ENCODE measurements at places on chromosomes 12 and 14. TPM values are rescaled to one million over a fixed set of nuclear protein-coding genes. Genes with fewer than 3 reads are reported as not detected.

RPL10L gene
- total RNA-seq: not detected

DNA sequence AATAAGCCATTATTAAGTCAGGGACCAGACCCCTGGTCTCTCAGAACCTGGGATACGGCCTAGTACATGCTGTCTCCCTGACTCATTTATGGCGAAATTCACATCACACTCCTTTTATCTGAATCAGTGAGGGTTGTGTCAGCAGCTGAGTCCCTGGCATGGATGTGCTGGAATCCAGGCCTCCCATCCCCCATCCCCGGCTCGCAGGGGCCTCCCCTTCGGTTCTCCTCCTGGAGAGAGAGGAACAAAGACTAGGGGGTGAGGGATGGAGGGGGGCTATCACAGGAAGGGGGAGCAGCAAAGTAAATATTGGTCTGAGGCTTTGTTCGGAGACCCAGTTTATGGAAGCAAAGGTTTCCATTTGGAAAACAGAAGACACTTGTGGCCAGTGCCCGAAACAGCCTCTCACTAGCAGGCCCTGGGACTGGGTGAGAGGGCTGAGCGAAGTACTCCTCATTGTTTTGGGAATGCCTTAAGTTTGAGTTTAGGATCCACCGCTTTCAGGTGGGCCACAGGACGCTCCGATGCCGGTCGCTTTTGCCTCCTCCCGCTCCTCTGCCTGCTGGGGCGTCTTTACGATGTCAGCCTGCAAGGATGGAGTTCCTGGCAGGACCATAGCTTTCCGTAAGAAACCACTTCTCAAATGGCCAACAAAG lies 145.0 kb downstream of the PRKCH start:
- DNase-seq: no peak

- DNase-seq: peak; percentile 16
These were observed 128.3 kb upstream of the FGD4 start for GRCh38 chr12:32270818-32271710.

GPN3 gene
- total RNA-seq: 39.9 TPM

DNA sequence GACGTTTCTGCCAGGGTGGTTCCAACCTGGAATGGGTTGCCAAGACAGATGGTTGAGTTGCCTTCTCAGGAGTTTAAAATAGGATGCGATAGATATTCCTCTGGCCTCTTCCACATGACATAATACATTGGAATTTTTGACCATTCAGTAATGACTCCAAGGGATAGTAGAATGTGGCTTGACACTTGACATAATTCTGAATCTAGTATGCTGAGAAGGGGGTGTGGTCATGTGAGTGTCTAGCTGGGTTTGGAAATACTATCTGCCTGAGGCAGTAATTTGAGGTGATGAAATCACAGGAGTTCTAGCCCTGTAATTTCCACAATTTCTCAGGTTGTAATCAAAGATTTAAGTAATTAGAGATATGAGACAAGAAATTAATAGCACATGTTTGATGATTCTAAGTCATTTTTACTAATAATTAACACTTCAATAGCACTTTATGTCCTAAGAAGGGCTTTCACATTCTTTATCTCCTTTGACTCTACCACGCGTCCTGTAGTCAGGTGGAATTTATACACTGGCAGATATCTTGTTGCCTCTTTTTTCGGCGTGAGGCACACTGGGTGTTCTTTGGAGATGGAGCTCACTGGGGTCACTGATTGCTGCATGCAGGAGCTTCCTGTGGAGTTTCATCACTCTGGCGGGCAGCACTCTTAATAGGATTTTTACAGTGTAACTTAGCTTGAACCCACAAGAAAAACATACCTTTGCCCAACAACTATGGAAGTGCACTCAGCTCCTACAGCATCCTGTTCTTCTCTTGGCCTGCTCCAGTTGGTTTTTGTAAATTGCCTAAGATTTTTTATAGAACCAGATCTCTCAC lies 3.2 kb upstream of the AMIGO2 start:
- DNase-seq: peak; percentile 80

DNA sequence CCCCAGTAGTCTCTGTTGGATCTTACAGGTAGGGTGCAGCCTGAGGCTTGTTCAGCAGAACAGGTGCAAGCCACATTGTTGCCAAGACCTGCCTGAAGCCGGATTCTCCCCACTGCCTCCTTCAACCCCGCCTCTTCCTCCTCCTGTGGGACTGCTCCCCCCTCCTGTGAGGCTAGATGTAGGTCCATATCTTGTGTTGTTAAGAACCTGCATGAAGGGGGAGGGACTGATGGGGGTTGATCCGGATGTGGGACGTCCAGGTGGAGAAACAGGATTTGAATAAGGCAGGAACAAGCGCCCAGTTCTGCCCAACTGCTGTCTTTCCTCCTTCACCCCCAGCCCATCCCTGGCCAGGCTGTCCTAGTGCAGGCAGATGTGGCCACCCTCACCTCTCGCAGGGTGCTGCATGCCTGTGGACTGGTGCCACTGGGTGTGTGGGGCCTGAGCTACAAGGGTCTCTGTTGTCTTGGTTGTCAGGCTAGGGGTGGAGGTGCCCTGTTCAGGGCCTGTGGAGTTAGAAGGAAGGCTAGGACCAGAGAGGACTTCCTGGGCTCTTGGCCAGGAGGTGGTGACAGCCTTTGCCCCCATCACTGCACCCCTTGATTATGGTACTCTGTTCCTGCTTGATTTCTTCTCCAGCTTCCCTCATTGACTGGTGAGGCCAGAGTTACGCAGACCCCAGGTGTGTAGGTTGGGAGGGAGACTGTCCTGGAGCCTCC lies 1.4 kb downstream of the NR4A1 start:
- no peak for DNase-seq

GRCh38 chr14:51873221-51873893 lies 12.9 kb downstream of the GNG2 start:
- no peak for DNase-seq

- no peak for DNase-seq
These were observed 106.4 kb downstream of the GPR135 start for GRCh38 chr14:59358784-59359183.

KCNMB4 gene
- total RNA-seq: 0.32 TPM

TTC9 gene
- 0.05 TPM for total RNA-seq

RASSF8 gene
- total RNA-seq: 60.7 TPM

- DNase-seq: no peak
These were observed 111.6 kb downstream of the RBM19 start for GRCh38 chr12:113854385-113855142.

GRCh38 chr14:81400202-81400678 lies at the start of gene STON2:
STON2 (minus strand) TSS chr14:81400324; CDS start chr14:81398382, 1,942 bp downstream.
- peak; percentile 6 for DNase-seq

GRCh38 chr12:18217966-18218365 lies 43.4 kb upstream of the PIK3C2G start:
- no peak for DNase-seq

GLIPR1L2 gene
- total RNA-seq: not detected

DNA sequence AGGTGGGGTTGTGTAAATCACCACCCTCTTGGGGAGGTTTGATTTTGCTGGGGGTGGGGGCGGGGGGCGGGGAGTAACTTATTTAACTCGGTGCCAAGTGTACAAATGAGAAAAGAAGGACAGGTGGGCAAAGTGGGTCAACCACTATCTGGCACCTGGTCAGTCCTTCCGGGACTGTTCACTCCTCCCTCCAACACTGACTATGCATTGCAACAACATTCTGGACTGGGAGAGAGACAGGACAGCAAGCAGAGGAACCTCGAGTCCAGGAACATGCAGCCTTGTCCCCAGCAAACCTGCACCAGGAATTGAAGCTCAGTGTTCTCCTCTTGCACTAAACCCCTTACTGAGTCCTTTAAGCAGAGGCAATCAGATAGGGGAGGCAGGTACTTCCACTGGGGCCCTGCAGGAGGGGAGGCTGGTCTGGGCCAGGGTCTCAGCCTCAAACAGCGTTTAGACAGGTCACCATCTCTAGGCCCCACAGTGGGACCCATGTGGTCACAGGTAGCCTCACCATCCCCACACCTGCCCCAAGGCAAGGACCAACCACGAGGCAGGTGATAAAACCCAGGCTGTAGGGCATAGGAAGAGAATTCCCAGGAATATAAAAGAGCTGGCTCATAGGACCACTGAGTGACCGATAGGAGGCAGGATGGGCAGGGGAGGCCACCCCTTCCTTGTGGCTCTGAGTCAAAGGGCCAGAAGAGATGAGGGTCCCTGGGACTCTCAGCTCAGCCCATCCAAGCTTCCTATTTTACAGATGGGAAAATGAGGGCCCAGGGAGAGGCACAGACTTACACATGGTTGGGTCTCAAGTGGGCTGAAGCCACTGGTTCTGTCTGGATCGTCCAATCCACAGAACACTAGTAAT lies 9.8 kb downstream of the CCDC85C start:
- no peak for DNase-seq

GRCh38 chr12:120639771-120640721 lies at the start of gene CABP1:
CABP1 (plus strand) TSS chr12:120640626; CDS start chr12:120640686, 60 bp downstream.
- DNase-seq: peak; percentile 37

GRCh38 chr14:100856056-100856950 lies 30.4 kb downstream of the MEG3 start:
- DNase-seq: no peak

DNA sequence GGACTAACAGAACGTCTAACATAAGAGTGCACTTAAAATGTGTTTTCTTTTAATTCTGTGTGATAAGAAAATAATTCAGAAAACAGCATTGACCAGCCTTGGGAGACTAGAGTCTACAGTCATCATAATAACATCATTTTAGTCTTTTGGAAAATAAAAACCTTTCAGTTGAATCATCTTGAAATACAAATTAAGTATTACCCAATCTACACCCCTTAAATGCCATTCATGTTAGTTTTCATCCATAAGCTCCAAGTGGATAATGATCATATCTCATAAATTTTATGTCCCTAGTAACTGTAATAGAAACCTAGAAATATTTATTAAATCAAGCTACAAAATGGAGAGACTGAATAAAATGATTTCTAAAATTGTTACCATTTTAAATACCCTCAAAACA lies 32.4 kb downstream of the EPS8 start:
- DNase-seq: no peak

DNA sequence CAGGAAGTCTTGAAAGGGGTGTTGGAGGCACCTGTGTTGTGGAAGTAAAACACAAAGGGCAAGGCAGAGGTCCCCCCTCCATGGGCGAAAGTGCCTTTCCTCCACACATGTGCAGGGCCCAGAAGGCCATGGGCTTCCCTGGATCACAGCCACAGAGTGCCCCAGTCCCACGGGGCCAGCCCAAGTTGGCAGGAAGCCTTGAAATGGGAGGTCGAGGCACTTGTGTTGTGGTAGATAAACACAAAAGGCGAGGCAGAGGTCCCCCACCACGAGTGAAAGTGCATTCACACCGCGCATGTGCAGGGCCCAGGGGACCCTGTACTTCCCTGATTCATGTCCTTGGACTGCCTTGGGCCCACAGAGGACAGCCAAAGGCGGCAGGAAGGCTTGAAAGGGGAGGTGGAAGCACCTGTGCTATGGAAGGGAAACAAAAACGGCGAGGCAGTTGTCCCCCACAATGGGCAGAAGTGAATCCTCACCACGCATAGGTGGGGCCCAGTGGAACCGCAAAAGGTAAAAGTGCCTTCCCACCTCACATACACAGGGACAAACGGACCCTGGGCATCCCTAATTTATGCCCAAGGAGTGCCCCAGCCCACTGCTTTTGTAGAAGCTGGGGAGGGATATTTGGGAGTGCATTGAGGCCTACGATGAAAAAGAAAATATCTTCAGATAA lies 585.4 kb downstream of the ALG10 start:
- no peak for DNase-seq

- DNase-seq: no peak
These were observed 10.7 kb downstream of the CMKLR1 start for GRCh38 chr12:108328420-108328819.

KLRC2 gene
- not detected for total RNA-seq

DNA sequence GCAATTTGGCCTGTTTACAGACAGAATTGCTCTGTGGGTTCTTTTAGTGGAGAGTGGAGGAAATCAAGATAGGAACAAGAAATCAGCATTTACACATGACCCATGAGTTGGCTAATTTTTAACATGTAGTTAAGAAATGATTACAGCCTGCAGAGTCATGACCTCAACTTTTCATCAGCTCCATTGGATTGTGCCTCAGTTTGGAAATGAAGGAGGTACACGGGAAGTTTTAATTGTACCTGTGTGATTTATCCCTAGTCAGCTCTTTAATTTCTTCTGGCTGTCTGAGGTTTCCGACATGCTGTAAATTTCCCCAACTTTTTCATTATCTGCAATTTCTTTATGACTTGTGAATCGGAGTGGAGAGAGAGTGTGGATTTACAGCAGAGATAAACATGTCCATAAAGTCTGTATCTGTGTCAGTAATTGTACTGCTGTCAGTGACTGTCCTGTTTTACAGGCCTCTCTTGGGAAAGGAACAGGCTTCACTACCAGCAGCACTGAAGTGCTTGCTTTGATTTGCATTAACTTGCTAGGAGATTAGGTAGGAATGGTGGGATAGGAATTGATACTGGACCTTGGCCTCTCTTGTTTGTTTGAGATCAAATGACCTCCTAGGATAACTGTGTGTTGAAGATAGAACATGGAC lies 49.2 kb downstream of the LIN52 start:
- DNase-seq: no peak

ZNF891 gene
- total RNA-seq: 1.3 TPM

ANKRD33 gene
- total RNA-seq: not detected

DMAC2L gene
- total RNA-seq: 13.0 TPM

GRCh38 chr14:96166461-96167223 lies 38.0 kb upstream of the BDKRB2 start:
- DNase-seq: no peak

- no peak for DNase-seq
These were observed 55.9 kb upstream of the FICD start for GRCh38 chr12:108459149-108459548.

DNA sequence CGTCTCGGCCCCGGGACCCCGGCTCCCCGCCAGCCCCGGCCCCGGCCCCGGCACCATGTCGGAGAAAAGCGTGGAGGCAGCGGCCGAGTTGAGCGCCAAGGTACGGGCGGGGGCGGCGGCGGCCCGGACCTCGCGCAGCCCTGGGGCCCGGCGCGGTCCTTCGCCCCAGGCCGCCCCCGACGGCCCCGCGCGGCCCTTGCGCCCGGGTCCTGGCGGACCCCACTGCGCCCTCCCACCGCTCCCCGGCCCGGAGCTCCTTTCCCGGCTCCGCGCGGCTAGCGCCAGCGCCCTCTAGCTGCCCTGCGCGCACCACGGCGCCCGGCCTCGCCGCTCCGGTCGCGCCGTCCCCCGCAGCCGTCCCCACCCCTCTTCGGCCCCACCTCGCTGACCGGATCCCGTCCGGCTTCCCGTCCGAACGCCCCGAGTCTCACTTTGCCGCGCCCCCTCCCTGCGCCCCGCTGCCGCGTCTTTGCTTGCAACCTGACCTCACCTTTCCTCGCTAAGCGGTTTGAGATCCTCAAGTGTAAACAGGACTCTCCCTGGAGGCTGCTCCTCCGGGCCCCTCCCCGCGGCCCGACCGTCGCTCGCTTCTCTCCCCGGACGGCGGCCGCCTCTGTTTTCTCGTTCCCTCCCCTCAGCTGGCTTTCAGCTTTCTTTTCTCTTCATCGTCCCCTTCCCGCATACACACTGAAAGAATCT lies 637 bp downstream of the PTMS start:
- peak; percentile 65 for DNase-seq
